RCC 7860 (cell line): ENCODE measurements at places on chromosomes 5 and 9.

- DNase-seq, result no peak
These were observed 256.8 kb upstream of the TNC start for GRCh38 chr9:115374724-115375268.

DNA sequence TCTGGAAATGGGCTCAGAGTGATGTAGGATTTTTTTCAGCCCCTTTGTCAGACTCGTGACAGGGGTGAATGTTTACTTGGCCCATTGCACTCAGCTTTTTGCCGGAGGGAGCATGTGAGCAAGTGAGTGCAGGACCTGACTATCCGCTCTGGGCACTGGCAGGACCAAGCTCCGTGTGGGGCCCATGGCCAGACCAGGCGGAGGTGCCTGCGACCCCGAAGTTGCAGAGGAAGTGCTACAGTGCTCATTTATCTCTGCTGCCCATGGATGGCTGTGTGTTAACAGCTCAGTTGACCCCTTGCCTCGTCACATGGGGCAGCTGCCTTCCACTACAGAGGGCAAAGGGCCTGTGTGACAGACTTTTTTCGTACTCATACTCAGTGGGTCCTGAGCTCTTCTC is 744.3 kb downstream of the IRX1 start:
- DNase-seq, result no peak

DNA sequence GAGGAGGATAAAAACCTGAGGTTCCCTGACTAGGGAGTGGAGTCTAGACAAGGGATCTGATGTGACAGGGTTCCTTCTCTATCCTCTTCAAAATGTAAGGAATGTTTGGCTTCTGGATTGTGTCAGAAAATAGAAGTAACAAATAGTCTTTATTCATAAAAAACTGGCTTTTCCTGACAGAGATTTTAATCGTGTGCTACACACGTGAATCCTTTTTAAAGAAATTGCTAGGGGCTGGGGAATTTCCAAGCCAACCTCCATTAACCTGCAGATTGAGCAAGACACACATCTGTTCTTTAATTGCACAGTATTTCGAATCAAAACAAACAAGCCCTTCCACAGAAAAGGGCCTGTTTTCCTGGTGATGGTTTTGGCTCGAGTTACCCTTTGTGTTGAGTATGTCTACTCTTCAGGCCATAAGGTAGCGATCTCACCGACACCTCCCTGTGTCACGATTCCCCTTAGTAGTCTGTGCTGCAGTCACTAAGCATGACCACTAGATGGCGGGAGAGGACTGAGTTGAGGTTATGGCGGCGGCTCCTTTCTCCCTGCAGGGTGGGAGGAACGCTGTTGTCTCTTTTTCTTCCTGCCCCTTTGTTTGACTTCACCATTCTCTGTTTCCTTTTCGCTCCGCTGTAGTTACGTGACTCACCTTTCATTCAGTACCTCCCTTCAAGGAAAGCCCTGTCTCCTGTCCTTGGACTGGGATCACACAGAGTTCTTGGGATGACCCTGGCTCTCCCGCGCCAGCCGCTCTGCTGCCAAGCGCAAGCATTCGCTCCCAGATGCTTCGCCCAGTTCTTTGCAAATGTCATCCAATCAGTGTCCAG is 137.1 kb upstream of the SLC24A2 start:
- peak; percentile 72 for DNase-seq

DNA sequence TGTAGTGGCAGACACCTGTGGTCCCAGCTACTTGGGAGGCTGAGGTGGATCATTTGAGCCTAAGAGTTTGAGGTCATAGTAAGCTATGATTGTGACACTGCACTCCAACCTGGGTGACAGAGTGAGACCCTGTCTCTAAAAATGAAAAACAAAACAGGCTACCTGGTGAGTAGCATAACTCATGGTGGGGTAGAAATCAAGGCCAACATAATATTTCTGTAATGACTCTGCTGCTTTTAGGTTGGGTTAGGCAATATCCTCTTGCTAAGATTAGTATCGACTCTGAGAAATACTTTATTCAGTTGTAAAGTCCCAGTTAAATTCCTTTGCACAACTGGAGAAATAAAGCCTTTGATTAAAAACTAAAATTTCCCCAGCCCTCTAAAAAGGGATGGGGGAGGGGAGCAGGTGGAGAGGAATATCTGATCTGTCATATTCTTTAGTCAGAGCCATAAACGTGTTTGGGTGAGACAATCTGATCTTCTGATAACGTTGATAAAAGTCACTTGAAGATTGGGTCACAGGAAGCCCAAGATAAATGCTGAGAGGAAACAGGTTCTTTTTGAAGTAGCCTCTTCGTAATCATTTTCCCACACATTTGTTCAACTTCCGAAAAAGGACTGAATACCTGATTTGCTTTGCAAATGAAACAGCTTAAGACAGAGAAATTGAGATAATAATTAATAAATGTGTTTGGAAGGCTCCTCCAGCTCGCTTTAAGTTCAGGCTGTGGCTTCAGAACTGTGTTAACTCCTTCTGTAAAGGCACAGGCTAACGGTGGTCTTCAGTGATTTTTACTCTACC is 14.9 kb downstream of the IL4 start:
- DNase-seq, result no peak

GRCh38 chr5:170426149-170426767 is 37.1 kb upstream of the KCNMB1 start:
- DNase-seq, result no peak

- no peak for DNase-seq
These were observed 6.9 kb upstream of the RBM27 start for GRCh38 chr5:146196459-146197048.

- no peak for DNase-seq
These were observed 36.0 kb upstream of the BARHL1 start for GRCh38 chr9:132546148-132547051.

- no peak for DNase-seq
These were observed 159.2 kb downstream of the NSG2 start for GRCh38 chr5:174204535-174205313.

DNA sequence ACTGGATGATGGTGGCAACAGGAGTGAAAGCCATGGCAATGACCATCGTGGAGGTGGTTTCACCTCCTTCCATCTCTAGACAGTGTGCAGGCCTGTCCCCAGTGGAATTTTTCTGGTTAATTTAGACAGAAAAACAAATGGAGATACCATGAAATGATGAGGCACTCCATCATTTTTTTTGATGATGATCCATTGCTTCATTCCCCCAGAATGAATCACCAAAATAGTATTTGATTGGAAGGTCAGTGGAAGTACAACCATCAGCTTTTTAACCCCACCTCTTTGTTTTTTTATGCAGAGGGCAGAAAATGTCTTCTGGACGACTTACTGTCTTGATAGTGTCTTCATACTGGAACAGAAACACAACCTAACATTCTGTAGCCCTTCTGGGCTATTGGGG is 42.6 kb upstream of the ADRA1B start:
- DNase-seq, result peak; percentile 46

DNA sequence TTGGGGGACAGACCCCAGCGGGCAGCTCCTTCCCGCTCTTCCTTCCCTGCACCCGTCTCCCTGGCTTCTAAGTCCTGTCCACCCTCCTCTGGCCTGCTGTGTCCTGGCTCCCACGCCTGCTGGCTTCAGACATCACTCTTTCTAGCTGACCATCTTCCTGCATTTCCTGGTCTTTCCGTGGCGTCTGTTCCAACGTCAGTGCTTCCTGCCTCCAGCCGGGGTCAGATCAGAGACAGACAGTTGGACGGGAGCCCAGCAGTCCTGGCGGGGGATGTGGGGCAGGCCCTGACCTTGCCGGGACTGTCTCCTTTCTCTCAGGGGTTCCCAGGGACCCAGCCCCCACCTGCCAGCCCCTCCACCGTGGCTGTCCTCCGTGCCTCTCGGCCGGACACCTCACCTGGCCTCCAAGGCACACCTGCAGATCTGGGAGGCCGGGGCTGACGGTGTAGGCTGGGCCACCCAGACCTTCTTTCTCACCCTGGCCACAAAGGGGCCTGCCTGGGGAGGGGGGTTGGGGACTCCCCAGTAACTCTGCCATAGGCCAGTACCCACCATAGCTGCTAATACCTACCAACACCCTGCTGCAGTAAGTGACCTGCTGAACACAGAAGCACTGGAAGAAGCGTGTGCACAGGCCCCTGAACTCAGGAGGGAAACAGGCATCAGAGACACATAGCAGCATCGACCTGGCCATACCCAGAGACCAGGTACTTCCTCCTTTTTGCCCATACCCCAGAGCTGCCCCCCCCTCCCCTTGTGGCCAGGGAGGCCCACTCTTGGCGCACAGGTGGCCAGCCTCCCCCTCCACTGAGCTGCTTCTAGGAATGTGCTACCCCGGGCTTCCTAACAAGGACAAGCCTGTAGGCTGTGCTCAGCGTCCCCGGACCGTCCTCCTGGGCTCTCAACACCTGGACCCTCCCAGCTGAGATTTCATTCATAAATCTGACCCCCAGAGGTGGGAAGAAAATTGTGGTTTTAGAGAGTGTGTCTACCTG is 5.1 kb downstream of the NRARP start:
- DNase-seq, result no peak
